ENCODE measurements at places on chromosomes 6 and 20. TPM values are rescaled to one million over a fixed set of nuclear protein-coding genes. Genes with fewer than 3 reads are reported as not detected.

DNA sequence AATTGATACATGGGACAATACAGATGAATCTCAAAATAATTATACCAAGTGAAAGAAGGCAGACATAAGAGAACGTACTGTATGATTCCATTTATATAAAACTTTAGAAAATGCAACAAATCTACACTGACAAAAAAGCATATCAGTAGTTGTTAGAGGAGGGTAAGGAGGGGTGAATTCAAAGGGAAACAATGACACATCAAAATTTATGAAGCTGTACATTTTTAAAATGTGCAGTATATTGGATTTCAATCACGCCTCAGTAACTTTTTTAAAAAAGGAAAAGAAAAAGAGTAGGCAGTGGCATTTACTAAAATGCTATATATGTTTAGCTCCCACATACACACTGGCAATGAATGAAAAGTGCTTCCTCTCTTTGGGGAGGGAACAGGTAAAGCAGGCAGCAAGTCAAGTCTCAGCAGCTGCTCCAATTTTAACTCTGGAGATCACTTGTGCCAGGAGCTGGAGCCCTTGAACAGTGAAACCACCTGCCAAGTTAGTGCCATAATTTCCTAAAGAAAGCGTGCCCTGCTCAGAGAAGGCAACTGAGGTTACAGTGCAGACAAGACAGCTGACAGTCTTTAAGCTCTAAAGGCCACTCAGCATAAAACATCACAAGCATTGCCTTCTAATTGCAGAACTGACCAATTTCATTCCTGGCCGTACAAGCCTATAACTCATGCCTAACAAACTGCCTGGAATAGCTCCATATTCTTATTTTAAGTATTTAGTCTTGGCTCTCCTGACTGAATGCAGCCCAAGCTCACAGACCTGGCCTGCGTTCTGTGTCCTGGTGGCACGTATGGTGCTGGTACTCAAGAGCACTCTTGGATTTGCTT, 10.9 kb downstream of the FKBP1A start:
- no peak for DNase-seq

DNA sequence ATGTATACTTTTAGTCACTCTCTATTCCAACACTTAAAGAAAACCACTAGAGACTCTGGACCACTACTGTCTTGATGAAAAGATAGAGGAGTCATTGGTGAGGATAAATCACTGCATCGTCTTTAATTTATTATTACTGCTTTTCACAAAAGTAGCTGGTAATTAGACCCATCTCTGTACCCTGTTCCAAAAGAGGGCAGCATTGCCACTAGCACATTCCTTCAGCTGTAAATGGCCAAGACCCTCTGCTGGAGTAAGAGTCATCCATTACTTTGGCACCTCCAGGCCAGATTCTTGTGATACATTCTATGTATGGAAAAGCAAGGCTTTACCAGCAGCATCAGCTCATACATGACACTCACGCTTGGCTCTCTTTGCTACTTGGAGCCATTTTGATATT, 49.5 kb upstream of the PREP start:
- no peak for DNase-seq

- DNase-seq: no peak
Observed at GRCh38 chr6:33732385-33732784, 14.3 kb downstream of the IP6K3 start.

- no peak for DNase-seq
Observed at GRCh38 chr6:116528133-116528532, 16.7 kb downstream of the CALHM5 start.

DNA sequence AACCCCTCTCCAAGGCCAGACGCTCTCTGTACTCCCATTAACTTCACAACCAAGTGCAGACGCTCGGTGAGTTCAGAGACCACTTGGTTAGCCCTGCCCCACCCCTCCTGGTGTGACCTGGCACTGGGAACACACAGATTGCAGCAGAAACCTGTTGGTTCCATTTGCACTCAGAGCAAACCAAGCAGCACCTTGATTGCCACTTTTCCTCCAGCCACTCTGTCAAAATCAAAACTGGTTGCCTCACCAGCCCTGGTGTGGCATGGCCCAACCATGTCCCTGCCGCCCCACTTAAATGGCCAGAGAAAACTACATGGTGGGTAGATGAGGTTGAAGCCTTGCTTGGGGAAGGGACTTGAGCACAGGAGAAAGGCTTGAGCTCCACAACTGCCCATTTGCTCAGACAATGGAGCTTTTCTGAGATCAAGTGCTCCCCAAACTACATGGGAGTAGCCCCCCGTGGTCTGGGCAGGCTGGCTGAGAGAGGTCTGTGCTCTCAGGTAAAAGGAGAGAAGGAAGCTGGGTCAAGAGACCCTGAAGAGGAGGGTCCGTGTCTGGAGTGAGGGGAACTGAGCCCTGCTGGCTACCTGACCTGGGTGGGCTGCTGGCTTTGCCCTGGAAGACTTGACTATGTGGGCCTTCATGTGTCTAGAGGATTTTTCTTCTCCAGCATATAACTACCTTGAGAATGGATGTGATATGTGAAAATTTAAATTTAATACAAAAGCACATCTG, 43.4 kb downstream of the PLCG1 start:
- DNase-seq: no peak

DNA sequence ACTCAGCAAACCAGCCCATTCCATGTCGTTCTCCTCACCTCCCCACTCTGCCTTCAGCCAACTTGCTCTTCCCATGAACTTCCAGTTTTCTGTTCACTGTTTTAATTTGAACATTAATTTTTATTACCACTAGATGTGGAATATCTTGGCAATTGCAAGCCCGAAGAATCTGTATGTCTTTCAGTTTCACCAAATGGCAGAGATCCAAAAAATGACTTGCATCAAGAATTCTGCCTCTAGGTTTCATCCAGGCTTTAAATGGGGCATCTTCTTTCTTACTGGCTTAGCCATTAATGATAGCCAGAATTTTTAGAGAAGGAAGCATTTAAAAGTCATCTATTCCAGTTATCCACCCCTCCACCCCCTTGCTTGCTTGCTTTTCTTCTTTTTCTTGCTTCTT, 39.0 kb downstream of the CAP2 start:
- no peak for DNase-seq

GRCh38 chr6:1287103-1287591, 24.8 kb upstream of the FOXQ1 start:
- DNase-seq: no peak

DNA sequence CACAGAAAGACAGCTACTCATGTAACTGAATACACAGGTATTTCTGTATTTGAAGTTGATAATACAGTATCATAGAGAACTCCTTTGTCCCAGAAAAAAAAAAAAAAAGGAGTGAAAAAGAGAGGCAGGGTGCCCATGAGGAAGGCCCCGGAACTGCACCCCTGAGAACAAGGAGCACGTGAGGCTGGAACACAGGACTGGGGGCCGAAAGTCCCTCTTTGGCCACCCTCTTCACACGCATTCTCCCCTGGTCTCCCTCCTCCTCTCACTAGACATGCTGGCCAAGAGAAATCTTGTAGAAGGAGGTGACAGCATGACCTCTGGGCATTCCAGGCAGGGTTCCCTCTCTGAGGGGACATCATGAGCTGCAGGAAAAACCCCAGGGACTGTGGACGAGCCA, 62.7 kb upstream of the TRAF3IP2 start:
- DNase-seq: no peak

- no peak for DNase-seq
Observed at GRCh38 chr6:33191383-33192104, 723 bp downstream of the COL11A2 start.

DNA sequence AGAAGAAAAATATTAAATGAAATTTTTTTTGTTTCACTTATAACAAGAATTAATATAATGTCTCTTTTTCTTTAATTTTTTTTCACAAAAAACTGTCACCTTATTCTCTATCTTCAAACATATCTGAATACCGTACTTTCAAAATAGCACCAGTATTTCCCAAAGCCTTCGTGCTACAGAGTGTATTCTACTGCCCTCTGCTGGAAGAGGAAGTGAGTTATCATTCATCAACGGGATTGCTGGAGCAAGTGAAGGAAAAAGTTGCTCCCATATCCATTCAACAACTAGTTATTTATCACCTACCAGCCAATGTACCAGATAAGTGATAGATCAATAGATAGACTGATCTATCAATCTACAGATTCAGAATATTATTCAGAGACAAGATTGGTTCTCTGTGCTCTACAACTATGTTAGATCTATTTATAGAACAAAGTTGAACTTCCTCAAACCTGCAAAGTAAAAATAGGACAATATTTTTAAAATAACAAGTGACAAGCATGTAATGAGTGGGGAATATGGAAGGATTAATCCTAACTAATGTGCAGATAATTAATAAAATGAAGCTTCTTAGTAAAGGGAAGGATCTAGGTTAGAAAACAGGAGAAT, 26.7 kb upstream of the TFAP2B start:
- no peak for DNase-seq

GRCh38 chr6:143952947-143953701, 54.9 kb downstream of the PLAGL1 start:
- DNase-seq: no peak

- no peak for DNase-seq
Observed at GRCh38 chr6:40341726-40342125, 245.4 kb downstream of the LRFN2 start.

DNA sequence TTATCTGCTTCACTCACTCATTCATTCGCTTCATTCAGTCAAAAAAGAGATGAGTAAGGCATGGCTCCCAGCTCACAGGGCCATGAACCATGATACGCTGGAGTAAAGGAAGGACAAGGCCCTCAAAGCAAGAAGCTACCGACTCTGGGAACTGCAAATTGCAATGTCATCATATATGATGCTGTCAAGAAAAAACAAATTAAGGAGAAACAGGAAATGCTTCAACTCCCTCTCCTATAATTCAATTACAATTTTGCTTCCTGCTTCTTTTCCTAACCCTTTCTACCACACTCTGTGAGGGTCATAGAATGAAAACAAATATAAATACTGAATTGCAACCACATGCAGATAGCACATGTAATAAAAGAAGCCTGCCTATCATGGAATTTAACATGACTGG, 725.7 kb upstream of the FLRT3 start:
- DNase-seq: no peak

GRCh38 chr6:138500867-138501446, 1.7 kb upstream of the NHSL1 start:
- no peak for DNase-seq

DNA sequence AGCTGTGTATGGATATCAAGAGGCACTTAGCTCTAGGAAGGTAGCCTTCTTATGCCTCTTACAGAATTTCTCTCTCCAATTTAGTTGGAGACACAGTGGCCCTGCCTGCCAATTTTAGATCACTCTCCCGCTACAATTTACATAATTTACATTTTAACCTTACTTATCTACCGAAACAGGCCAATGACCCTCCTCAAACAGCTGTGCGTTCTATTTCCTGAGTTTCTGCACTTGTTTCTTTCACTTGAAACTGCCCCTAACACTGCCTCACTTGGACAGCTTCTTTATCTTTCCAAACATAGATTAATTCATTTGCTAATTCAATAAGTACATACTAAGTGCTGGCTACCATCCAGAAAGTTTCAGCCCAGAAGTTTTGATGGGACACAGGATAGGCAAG, 52.9 kb upstream of the HDDC2 start:
- DNase-seq: no peak

- DNase-seq: no peak
Observed at GRCh38 chr20:17651760-17652388, 30.2 kb downstream of the RRBP1 start.

DNA sequence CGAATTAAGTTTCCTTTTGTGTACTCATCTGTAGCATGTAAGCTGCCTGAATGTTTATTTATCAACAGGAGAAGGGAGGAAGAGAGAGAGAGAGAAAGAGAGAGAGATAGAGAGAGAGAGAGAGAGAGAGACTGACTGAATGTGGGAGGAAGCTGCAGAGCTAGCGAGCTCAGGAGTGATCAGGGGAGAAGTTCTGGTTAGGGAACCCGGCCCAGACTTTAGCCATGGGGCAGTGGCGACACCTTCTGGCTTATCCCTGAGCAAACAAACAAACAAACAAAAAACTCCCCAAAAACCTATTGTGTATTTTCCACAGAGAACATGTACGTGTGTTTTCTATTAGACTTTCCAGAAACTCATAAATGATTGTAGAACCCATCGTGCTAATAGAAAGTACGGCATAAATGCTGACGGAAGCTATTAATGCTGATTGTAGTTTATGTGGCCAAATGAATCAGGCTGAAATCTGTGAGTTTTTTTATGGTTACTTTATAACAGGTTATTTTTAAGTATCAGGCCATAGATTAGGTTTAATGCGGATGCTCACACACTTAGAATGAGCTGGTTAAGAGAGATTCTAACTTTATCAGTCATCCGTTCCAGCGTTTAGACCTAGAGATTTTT, 92.8 kb downstream of the CLIC5 start:
- DNase-seq: no peak

GRCh38 chr6:15476631-15477380, 186.0 kb downstream of the DTNBP1 start:
- DNase-seq: no peak

- DNase-seq: no peak
Observed at GRCh38 chr6:170062915-170063241, 228.0 kb downstream of the DLL1 start.

- no peak for DNase-seq
Observed at GRCh38 chr6:144588697-144589325, 303.7 kb downstream of the UTRN start.

- DNase-seq: no peak
Observed at GRCh38 chr6:50449128-50449527, 264.2 kb upstream of the TFAP2D start.

DNA sequence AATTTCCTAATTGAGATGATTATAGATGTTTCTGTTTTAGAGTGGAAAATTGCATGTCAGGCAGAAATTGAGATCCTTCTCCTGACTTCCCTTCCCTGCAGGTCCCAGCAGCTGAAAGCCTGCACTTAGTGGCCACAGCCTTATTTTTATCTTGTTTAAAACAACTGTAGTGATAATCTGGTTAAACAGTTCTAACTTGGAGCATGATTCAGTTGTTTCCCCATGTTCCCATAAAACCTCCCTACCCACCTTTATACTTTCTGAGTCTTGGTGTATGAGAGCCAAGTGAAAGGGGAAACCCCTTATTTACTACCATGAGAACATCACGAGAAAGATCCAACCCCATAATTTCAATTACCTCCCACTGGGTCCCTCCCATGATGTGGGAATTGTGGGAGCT, 195.2 kb downstream of the SLC16A10 start:
- DNase-seq: no peak

DNA sequence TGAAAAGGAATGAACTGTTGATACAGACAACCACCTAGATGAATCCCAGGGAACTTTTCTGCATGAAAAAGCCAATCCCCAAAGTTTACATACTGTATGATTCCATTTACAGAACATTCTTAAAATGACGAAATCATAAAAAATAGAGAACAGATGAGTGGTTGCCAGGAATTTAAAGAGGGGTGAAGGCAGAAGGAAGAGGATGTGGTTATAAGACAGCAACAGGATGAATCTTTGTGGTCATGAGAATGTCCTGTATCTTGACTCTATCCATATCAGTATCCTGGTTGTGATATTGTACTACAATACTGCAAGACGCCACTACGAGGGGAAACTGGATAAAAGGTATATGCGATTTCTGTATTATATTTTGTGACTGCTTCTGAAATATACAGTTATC, 70.1 kb upstream of the EMILIN3 start:
- DNase-seq: no peak

The MCCD1 gene
- total RNA-seq: not detected

The SLC25A27 gene
- total RNA-seq: 28.2 TPM

The BPIFB1 gene
- total RNA-seq: not detected

The GINS1 gene
- 0.13 TPM for total RNA-seq

The MOXD1 gene
- 1.6 TPM for total RNA-seq

The ZMYND8 gene
- total RNA-seq: 27.2 TPM

The DNAH8 gene
- total RNA-seq: not detected

The TINAG gene
- not detected for total RNA-seq

The PACSIN1 gene
- total RNA-seq: not detected

All from omental fat pad (tissue), 4 donors.